ENCODE measurements at places on chromosomes 12 and 14.

GRCh38 chr14:55366271-55366670 is 45.4 kb downstream of the ATG14 start:
- DNase-seq: peak; percentile 28

DNA sequence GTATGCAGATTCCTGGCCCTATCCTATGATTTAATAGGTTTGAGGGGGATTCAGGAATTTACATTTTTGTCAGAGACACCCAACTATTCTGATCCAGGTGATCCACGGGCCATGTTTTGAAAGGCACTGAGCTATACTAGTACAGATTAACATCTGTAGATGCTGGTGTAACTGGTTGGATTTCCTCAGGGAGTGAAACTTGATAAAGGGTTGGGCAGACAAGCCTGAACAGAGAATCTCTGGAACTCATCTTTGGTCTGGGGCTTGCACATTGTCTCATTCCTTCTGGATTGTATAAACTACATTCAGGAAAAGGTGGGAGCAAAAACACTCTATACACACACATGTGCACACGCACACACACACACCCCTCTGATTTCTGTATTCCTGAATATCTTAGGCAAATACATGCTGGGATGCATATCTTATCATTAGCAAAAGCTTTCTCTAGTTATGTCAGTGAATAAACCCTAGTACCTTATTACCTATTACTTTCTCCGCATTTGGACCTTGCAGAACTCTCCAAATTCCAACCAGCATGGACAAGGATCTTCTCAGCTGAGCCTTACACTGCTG is 104.6 kb downstream of the SLC38A1 start:
- DNase-seq: no peak

DNA sequence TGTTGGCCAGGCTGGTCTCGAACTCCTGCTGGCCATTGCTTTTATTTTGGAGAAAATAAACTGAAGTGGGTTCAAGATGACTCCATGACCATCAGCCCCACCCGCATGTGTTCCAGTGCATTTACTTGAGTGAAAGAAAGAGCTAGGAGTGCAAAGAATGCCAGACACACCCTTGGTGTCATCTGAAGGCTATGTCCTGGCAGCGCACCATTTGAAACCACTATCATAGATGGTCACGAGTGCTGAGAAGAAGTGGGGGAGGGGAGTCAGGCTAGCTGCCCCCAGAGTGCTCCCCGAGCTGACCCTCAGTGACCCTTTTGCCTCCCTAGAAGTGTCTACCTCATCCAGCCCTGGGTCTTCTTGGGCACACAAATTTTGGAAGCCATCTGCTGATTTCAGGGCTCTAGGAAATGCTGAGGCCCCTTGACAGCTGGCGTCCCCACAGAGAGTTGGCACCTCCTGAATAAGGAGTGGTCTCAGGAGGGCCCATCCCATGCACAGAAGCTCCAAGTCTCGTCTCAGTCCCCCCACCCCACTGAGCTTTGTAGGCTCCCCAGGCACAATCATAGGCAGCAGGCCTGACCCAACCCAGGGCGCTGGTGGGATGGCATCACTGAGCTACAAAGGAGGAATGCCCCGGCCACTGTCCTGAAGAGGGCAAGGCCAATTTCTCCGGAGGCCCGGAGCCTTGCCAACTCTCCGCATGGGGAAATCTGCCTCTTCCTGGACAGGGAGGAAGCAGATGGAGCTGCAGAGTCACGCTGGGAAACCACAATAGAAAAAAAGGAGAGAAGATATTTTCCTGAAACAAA is 28.0 kb downstream of the PXN start:
- peak; percentile 74 for DNase-seq

GRCh38 chr12:80860206-80860605 is 77.5 kb downstream of the LIN7A start:
- DNase-seq: no peak

DNA sequence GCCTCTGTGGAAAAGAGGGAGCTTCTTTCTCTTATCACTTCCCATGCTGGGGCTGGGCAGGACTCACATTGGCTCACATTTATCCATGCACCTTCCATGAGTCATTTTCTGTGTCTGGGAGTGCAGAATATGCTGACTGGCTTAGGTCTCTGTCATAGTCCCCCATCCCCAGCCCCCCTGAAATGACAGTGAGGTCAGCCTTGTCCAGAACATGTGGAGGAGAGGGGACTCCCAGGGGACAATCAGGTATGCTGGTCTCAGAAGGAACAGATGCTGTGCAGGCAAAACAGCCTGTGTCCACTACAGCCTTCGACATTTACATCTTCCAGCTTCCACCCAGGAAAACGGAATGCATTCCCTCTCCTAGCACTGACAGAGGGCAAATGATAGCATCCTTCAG is 35.0 kb downstream of the ADGRD1 start:
- DNase-seq: no peak

- no peak for DNase-seq
These were observed 68.2 kb downstream of the PAPLN start for GRCh38 chr14:73305499-73305898.

GRCh38 chr14:28141662-28142061 is 624.9 kb upstream of the FOXG1 start:
- DNase-seq: no peak

Measured in AG08396 (cell line).